Stimulated activated CD4-positive, alpha-beta T cell treated with anti-CD3 and anti-CD28 coated beads, Interleukin-12 subunit alpha, Interleukin-12 subunit beta, amount 100 ng/mL, for 24 hours (primary cell): ENCODE measurements at places on chromosomes 5 and 9.

- peak; percentile 4 for DNase-seq
These were observed 84.9 kb downstream of the RGS3 start for GRCh38 chr9:113548221-113549041.

DNA sequence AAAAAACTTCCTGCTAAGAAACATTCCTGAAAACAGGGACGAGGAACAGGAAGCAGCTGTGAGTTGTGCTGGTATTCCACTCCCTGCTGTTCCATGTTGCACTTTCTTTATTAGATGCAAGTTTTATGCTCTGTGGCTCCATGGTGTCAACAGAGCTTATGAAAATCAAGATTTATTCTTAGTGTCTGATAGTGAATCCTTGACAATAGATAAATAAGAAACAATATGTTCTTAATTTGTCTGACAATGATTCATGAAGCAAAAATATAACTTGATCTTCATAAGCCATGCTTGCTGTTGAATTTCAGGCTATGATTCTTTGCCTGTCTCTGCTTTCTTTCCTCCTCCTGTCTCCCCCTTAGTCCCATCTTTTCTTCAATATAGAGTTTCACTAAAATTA, 119.6 kb downstream of the DROSHA start:
- no peak for DNase-seq

GRCh38 chr5:149857499-149857898, 87.1 kb downstream of the PDE6A start:
- DNase-seq: no peak

GRCh38 chr9:14313951-14314423, at the start of gene NFIB:
NFIB (minus strand) TSS chr9:14314141; CDS start chr9:14313511, 630 bp downstream.
- no peak for DNase-seq

- DNase-seq: no peak
These were observed 25.9 kb upstream of the SUB1 start for GRCh38 chr5:32559411-32559810.

GRCh38 chr5:74426506-74426905, 214.0 kb downstream of the ENC1 start:
- DNase-seq: no peak
